ENCODE measurements at places on chromosomes 16 and 17. TPM values are rescaled to one million over a fixed set of nuclear protein-coding genes. Genes with fewer than 3 reads are reported as not detected.
A peak's percentile ranks its signal among the peaks of the same experiment; 100 is the strongest.

Gene HS3ST3A1
- not detected for total RNA-seq

Gene KIAA0513
- total RNA-seq: 9.1 TPM

Gene EFCAB5
- 1.3 TPM for total RNA-seq

Gene DBNDD1
- 0.18 TPM for total RNA-seq

Gene CCL23
- total RNA-seq: not detected

Gene ACSF3
- 38.6 TPM for total RNA-seq

Gene CUEDC1
- 0.18 TPM for total RNA-seq

GRCh38 chr16:55437625-55438024 is 41.4 kb upstream of the MMP2 start:
- no peaks in the 10 kb centered on the region for H3K4me1 ChIP-seq
- no peak overlapping the region for H3K4me3 ChIP-seq
- H3K36me3 ChIP-seq: no peaks in the 10 kb centered on the region
- H3K27ac ChIP-seq: no peak overlapping the region

DNA sequence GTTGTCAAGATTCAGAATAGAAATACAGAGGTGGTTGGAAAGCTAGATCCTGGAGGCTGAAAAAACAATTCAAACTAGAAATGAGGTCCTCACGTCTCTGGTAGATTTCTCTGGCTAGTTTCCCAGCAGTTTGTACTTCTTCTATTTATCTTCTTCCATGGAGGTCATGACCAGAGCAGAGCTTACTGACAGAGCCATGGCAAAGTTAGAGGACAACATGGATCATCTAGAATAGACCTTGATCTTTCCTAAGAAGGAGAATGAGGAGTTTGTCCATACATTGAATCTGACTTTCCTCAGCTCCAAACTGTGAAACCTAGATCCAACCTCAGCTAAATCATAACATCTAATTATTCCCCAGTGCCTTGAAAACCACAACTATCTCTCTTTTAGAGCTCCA is 900.8 kb upstream of the GOT2 start:
- H3K27me3 ChIP-seq: no peaks in the 10 kb centered on the region
- H3K4me1 ChIP-seq: no peaks in the 10 kb centered on the region
- no peak for DNase-seq
- no peaks in the 10 kb centered on the region for H3K36me3 ChIP-seq
- no peak overlapping the region for H3K27ac ChIP-seq

DNA sequence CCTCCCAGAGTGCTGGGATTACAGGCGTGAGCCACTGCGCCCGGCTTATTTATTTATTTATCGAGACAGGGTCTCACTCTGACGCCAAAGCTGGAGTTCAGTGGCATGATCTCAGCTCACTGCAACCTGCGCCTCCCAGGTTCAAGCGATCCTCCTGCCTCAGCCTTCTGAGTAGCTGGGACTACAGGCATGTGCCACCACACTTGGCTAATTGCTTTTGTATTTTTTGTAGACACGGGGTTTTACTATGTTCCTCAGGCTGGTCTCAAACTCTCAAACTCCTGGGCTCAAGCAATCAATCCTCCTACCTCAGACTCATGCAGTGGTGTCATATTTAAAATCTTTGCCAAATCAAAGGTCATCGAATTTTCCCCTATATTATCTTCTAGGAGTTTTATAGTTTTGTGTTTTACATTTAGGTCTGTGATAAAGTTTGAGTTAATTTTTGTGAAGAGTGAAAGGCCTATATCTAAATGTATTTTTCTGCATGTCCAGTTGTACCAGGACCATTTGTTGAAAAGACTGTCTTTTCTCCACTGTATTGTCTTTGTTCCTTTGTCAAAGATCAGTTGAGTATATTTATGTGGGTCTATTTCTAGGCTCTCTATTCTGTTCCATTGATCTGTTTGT is 47.1 kb downstream of the NACA2 start:
- no peak overlapping the region for H3K4me3 ChIP-seq
- H3K36me3 ChIP-seq: no peaks in the 10 kb centered on the region
- H3K4me1 ChIP-seq: no peaks in the 10 kb centered on the region
- no peak overlapping the region for H3K27ac ChIP-seq
- H3K27me3 ChIP-seq: peaks cover 31% of the 10 kb centered on the region
- DNase-seq: no peak

GRCh38 chr17:40027614-40028012 is 12.4 kb downstream of the CSF3 start:
- no peak overlapping the region for H3K4me3 ChIP-seq
- no peak overlapping the region for H3K27ac ChIP-seq
- H3K4me1 ChIP-seq: peaks cover 23% of the 10 kb centered on the region
- no peaks in the 10 kb centered on the region for H3K27me3 ChIP-seq
- H3K36me3 ChIP-seq: peaks cover 55% of the 10 kb centered on the region

- H3K27me3 ChIP-seq: no peaks in the 10 kb centered on the region
- no peak overlapping the region for H3K4me3 ChIP-seq
- H3K27ac ChIP-seq: no peak overlapping the region
- DNase-seq: no peak
Measured at GRCh38 chr17:67911059-67911782, 85.0 kb downstream of the C17orf58 start.

DNA sequence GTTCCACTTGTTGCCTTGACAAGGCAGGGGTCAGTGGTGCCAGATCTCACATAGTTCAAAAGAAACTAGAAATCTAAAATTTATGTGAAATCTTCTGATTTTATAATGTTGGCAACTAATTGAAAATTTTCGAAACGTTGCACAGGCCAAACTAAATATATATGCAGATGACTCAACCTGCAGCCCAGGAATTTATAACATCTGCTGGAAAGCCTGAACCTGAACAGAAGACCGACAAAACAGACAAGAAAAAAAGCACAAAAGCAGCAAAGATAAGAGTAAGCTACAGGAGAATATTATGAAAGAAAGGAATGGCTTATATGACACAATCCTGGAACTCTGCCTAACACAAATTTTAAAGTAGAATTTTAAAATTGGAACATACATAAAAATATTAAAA is 207.6 kb downstream of the CEP112 start:
- peaks cover 3% of the 10 kb centered on the region for H3K36me3 ChIP-seq
- H3K27ac ChIP-seq: no peak overlapping the region
- H3K4me3 ChIP-seq: no peak overlapping the region
- DNase-seq: no peak
- no peaks in the 10 kb centered on the region for H3K4me1 ChIP-seq

DNA sequence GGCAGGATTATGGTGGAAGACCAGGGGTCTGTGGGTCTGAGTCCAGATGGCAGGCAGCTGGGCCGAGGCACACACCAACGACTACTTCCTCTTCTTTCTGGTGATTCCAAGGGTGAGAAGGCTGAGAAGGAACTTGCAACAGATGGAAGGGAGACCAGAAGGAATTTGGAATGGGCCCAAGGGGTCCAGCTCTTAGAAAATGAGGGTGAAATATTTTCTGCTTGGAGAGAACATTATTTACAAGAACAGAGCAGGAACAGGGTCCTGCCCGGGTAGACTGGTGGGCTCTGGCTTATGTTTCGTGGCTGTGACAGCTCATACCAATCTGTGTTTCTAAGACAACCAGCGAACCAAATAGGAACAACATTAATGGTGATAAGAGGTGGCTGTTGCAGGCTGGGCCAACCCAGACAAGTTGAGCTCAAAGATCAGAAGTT is 36.6 kb downstream of the CCDC42 start:
- no peaks in the 10 kb centered on the region for H3K36me3 ChIP-seq
- H3K4me3 ChIP-seq: no peak overlapping the region
- DNase-seq: no peak
- no peaks in the 10 kb centered on the region for H3K4me1 ChIP-seq
- H3K27ac ChIP-seq: no peak overlapping the region
- peaks cover 21% of the 10 kb centered on the region for H3K27me3 ChIP-seq

- peak overlapping the region; percentile 100 for H3K27ac ChIP-seq
- no peaks in the 10 kb centered on the region for H3K36me3 ChIP-seq
- peak; percentile 73 for DNase-seq
- H3K27me3 ChIP-seq: no peaks in the 10 kb centered on the region
- H3K4me3 ChIP-seq: peak overlapping the region; percentile 75
Measured at GRCh38 chr17:82301916-82302567, 15.4 kb downstream of the CD7 start.

- no peaks in the 10 kb centered on the region for H3K36me3 ChIP-seq
- DNase-seq: no peak
- H3K4me1 ChIP-seq: no peaks in the 10 kb centered on the region
- H3K4me3 ChIP-seq: no peak overlapping the region
- no peak overlapping the region for H3K27ac ChIP-seq
Measured at GRCh38 chr17:14471052-14471451, 170.2 kb downstream of the HS3ST3B1 start.

DNA sequence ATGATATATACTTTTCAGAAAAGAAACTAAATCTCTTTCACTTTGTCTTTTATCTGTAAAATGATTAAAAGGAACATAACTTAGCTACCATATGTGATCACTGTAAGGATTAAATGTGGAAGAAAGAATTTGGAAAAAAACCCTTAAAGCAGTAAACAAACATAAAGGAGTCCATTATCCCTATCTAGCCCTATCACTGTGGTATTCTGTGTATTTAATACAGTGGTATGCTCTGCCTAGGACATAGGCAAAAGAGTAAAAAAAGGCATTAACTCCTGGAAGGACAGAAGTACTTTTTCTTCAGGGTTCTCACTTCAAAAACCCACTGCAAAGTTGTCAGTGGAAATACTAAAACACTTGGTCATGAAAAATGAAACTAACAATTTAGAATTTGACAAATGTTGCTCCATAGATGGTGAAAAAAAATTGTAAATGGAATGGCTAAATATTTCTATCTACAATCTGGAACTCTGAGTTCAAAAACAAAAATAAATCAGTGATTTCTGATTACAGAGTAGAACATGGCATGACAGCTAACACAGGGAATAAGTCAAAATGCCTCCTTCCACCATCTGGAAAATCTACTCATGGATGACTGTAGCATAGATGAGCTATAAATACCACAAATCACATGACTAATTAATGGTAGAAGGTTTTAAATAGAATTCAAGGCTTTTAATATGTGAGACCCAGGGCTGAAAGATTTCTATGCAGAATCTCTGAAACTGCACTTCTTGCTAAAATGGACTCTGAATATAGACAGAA is 140.1 kb downstream of the ITFG1 start:
- DNase-seq: no peak
- H3K4me1 ChIP-seq: no peaks in the 10 kb centered on the region
- peaks cover 1% of the 10 kb centered on the region for H3K36me3 ChIP-seq

GRCh38 chr16:75206749-75207451 is at the start of gene CTRB2:
Gene CTRB2, minus strand, starts transcription at chr16:75207161. Its CDS starts 20 bp downstream, at chr16:75207141.
- DNase-seq: no peak
- no peaks in the 10 kb centered on the region for H3K27me3 ChIP-seq
- no peak within 1 kb of the TSS for H3K27ac ChIP-seq
- no peaks in the 10 kb centered on the region for H3K36me3 ChIP-seq
- H3K4me1 ChIP-seq: peaks cover 1% of the 10 kb centered on the region
- no peak within 1 kb of the TSS for H3K4me3 ChIP-seq

DNA sequence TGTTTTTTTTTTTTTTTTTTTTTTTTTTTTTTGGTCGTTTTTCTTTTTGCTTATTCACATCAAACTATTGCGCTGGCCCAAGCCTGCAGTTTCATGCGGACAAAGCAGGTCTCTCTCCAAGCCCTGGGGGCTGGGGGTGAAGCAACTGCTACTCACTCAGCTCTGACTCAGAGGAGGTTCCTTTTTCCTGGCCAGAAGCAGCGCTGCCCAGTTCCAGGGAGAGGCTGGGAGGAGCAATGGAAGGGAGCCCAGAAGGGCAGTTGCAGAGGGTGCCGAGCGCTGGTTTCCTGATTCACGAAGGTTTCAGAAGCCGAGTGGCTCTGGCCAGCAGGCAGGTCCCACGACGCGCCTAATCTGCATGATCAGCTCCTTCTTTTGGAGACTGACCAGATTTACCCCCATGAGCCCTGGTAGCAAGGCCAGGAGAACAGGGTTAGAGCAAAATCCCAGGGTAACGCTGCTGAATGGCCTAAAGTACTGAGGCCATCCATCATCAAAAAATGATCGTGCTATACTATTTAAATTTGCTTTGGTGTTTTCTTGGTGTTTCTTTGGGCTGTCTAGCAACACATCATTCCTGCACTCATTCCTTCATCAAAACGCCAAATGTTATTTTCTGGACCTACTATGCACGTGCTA is 144.7 kb upstream of the SOX9 start:
- H3K4me3 ChIP-seq: no peak overlapping the region
- no peaks in the 10 kb centered on the region for H3K4me1 ChIP-seq
- no peak for DNase-seq
- no peak overlapping the region for H3K27ac ChIP-seq
